Mucosa of gallbladder (tissue), 1 donor: ENCODE measurements at places on chromosomes 1 and 21. TPM values are rescaled to one million over a fixed set of nuclear protein-coding genes. Genes with fewer than 3 reads are reported as not detected.

DNA sequence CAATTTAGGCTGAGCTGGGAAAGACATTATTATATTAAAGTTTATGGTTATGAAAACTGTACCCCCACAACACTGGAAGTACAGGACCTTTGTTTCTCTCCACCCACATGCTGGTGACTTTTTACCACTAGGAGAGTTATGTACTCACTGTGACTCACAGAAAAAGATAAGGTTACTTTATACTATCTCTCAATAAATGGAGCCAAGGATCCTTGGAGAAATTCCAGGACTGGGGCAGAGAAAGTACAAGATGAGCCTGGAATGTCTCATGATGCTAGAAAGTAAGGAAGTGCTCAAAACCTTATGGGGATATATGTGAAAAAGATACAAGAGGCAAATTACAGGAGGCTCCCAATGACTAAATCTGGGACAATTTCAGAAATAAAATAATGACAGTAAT is 63.9 kb upstream of the C1orf105 start:
- peak; percentile 61 for DNase-seq

- DNase-seq: no peak
Observed at GRCh38 chr1:116912846-116913245, 3.1 kb downstream of the PTGFRN start.

Gene C1orf141
- total RNA-seq: not detected

- no peak for DNase-seq
Observed at GRCh38 chr1:70966018-70966638, 81.5 kb downstream of the PTGER3 start.

DNA sequence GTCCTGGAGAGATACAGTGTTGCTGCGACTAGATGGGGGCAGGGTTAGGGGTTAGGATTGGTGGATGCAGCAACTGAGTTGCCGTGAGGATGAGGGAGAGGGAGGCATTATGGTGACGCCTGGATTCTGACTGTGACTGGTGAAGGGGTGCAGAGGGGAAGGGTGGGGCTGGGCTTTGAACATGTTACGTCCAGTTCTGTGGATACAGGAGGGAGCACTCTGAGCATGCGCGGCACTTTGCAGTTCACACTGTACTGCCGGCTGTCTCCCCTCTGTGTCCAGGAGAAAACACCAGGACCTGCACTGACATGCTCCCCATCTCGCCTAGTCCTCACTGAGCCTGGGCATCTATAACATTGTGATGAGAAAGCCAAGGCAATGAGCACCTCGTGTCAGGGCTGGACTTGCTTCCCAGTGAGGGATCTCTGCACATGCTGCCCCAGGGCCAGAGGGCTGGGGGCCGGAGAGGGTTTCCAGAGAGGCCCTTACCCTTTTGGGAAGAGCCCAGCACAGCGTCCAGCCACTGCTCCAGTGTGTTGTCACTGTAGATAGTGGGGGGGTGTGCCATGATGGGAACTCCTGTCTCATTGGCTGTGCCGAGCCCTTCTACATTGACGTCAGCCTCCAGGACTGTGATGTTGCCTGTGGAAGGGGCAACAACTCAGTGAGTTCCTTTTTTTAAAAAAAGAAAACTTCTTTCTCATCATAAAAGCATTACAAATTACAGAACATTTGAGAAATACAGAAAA is 7.6 kb downstream of the FAM151A start:
- DNase-seq: no peak

Gene RNASEL
- 16.7 TPM for total RNA-seq

DNA sequence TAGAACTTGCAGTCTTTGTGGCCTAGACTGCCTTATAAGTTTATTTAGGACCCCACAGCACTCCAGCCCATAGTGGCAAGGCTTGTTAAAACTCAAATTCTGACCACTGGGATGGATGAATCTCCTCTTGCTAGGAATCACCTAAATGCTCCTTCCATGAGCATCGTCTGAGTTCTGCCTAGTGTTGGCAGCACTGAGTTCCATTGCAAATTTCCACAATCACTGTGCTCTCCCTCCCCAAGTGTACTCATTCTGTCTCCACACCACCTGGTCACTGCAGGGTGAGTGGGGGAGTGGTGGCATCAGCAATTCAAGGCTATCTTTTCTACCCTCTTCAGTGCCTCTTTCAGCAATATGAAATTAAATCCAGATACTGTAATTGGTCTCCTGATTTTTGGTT is 46.7 kb upstream of the PTBP2 start:
- no peak for DNase-seq

Gene VAV3
- total RNA-seq: 2.4 TPM

- DNase-seq: no peak
Observed at GRCh38 chr1:176998183-176998795, 166.2 kb downstream of the ASTN1 start.

DNA sequence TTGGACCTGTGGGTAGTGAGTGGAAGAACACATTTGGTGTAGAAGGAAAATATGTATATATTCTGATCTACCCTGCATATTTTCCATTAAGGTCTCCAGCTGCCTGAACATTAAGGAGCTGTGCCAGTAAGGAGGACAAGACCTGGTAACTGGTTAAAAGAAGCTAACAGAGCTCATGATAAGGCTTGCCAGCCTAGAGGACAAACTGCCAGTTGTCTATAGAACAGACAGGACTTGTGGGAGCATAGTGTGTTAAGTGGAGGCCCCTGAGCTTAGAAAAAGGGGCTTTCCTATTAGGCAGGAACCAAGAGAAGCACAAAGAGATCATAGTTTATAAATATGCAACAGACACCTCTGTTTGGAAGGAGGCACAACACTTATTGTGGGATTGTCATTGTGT is 23.0 kb downstream of the DNM3 start:
- DNase-seq: no peak

DNA sequence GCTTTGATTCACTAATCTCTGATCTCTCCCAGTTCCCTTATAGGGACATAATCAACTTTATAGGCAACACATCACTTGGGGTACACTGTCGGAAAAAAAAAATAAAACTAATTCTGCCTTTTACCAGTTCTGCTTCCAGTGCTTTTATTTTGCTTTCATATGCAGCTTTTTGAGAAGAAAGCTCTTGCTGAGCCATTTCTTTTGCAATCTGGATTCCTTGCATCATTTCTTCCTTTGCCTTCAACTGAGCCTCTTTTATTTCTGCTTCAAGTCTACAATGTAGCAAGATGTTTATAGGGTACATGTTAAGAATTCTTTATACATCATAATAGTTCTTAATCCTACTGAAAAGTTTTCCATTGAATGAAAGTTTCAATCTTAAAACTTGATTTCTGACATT is 30.6 kb downstream of the KIF14 start:
- no peak for DNase-seq

DNA sequence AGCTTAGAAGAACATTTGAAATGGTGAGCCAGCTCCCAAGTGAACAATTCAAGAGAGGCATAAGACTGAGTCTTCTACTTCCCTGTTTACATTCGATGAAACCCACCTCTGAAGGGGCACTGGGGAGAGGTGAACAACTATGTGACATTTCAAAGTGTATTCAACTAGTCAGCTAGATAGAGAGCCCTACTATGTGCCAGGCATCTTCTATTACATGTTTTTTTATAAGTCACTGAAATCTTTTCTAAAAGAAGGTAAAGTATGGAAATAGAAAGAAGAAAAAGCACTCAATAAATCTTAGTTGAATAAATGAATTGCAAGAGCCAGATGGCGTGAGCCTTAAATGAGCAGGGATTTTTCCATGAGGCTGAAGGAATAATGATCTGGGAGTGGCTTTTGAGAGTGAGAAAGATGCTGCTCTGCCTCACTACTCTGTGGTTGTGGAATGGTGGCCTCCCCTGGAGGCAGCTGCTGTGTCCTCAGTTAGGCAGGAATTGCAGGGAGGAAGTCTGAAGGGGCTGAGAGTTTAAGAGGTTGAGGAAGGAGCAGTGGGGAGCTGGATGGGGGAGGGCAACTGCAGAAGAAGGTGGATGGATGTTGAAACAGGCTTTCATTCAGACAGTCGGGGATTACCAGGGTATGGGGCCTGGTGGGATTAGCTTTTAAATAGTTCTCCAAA is 10.4 kb upstream of the PTPRF start:
- no peak for DNase-seq

Gene WLS
- 205 TPM for total RNA-seq

Gene SYT11
- total RNA-seq: 23.4 TPM

Gene NOS1AP
- total RNA-seq: 20.7 TPM

DNA sequence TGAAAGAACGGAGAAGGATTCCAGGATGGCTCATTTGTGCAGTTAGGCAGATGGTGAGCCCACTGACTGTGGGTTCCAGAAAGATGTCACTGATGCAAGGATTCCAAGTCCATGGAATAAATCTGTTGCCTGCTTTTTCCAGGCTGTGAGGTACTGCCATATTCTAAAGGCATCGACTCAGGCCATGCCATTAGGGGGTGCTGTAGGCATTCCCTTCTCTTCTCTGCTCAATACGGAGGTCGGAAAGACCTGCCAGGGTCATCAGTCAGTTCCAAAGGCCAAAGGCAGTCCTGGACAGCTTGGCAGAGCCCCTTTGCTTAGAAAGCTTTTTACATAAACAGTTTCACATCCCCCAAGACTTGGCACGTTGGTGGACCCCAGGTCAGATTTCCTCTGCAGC is 31.7 kb upstream of the TMEM125 start:
- DNase-seq: peak; percentile 70

Gene AADACL4
- total RNA-seq: not detected

Gene OR2T10
- not detected for total RNA-seq

- no peak for DNase-seq
Observed at GRCh38 chr1:21184276-21184675, 7.6 kb upstream of the EIF4G3 start.

Gene ENO1
- total RNA-seq: 631 TPM

GRCh38 chr1:92994105-92994712 is 32.9 kb upstream of the DIPK1A start:
- DNase-seq: peak; percentile 87

Gene KDF1
- 20.8 TPM for total RNA-seq

Gene FMO5
- 52.9 TPM for total RNA-seq

Gene CD1B
- not detected for total RNA-seq

DNA sequence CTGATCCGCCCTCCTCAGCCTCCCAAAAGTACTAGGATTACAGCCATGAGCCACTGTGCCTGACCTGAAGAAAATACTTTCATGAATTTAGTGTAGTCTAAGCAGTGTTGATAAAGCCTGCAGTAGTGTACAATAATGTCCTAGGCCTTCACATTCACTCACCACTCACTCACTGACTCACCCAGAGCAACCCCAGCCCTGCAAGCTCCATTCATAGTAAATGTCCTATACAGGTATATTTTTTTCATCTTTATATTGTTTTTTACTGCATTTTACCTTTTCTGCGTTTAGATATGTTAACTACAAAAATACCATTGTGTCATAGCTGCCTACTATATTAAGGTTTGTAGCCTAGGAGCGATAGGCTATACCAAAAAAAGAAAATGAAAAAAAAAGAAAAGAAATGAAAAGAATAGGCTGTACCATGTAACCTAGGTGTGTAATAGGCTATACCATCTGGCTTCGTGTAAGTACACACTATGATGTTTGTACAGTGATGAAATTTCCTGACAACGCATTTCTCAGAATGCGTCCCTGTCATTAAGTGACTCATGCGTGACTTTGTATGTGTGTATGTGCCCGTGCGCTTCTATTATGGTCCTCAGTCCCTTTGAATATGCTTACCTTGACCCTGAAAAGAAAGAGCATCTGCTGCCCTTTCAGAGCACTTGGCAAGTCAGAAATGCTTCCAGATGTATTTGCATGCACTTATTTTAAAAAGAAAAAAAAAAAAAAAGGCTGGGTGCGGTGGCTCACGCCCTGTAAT is 9.2 kb upstream of the SLAMF8 start:
- no peak for DNase-seq

- no peak for DNase-seq
Observed at GRCh38 chr1:17192394-17193221, 12.3 kb upstream of the PADI1 start.

Gene ARHGAP30
- 16.2 TPM for total RNA-seq

Gene PLCH2
- total RNA-seq: 8.1 TPM

- peak; percentile 88 for DNase-seq
Observed at GRCh38 chr1:184792450-184792969, 37.9 kb upstream of the EDEM3 start.

DNA sequence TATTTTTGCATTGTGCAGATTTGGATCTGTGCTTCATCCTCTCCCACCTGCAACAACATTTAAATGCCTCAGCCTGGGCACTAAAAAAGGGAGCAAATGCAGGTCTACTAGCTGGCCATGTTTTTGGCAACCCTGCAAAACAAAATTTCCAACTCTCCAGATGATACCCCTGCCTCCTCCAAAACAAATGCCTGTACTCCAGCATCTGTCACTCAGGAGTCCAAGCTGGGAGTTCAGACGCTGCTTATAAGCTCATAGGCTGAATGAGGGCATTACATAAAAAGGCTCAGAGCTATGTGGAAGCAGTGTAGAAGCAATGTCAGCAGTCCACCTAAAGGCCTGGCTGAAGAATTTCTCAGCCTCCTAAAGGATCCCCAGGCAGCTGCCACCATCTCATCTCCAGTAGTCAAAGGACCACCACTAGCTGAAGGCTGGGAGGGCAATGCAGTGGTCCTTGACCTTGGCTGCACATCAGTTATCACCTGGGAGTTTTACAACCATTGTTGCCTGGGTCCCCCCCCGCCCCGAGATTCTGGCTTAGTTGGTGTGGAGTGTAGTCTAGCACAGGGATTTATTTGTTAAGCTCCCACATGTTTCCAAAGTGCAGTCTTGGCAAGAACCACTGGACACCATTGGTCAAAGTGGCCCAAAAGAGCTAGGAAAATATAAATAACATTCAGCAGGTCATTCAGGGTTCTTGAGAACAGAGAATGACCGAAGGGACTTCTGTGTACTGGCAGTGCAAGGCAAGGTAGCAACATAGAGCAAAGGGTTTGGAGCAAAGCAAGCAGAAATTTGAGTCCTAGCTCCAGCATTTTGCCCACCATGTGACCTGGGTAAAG is 57.2 kb downstream of the ITPKB start:
- no peak for DNase-seq

Gene DUSP23
- 44.0 TPM for total RNA-seq

DNA sequence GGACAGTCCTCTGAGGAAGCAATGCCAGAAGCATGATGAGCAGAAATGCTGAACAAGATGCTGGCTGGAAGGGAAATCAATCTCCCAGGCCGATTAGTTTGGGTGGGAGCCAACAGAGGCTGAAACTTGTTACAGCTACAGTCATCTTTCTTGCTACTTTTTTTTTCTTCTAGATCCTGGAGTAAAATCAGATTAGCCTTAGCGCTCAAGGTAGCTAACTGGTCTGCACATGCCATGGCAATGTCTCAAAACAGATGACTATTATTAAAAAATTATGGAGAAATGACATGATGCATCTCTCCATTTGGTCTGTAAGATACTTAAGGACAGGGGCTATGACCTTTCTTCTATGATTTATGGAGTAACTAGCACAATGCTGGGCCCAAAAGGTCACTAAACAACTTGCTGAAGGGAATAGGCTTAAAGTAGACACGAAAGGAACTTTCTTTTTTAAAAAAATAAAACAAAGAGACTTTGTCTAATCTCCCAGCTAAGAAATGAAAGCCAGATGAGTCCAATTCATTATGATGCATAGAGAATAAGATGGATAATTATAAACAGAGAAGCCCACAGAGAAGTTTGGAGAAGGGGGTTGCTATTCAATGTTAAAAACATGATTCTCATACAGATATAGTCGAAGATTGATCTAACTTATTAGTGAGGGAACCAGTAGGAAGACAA is 42.5 kb downstream of the UTP25 start:
- no peak for DNase-seq

- no peak for DNase-seq
Observed at GRCh38 chr1:5818755-5819154, 173.5 kb downstream of the NPHP4 start.
